Smooth muscle cell of the brain vasculature (primary cell): ENCODE measurements at places on chromosomes 3 and 15.

GRCh38 chr3:10982782-10983181 lies 9.8 kb upstream of the SLC6A1 start:
- DNase-seq = no peak

DNA sequence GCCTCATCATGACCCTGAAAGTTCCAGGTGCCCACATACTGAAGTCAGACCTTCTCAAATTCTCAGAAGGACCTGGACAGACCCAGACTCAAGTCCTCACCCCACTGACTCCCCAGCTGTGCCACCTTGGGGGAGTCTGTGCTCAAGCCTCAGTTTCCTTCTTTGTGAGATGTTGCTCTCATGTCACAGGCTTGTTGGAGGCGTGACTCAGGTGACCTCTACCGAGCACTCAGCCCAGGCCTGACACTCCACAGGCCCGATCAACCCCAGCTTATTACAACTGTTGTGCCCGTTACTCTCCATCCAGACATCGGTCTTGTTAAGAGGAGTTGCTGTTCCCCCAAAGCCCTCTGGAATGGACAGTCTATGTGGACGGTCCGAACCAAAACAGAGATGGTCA lies 276.1 kb upstream of the LYSMD4 start:
- DNase-seq = no peak

GRCh38 chr3:172106989-172107388 lies 67.6 kb downstream of the FNDC3B start:
- DNase-seq = no peak

DNA sequence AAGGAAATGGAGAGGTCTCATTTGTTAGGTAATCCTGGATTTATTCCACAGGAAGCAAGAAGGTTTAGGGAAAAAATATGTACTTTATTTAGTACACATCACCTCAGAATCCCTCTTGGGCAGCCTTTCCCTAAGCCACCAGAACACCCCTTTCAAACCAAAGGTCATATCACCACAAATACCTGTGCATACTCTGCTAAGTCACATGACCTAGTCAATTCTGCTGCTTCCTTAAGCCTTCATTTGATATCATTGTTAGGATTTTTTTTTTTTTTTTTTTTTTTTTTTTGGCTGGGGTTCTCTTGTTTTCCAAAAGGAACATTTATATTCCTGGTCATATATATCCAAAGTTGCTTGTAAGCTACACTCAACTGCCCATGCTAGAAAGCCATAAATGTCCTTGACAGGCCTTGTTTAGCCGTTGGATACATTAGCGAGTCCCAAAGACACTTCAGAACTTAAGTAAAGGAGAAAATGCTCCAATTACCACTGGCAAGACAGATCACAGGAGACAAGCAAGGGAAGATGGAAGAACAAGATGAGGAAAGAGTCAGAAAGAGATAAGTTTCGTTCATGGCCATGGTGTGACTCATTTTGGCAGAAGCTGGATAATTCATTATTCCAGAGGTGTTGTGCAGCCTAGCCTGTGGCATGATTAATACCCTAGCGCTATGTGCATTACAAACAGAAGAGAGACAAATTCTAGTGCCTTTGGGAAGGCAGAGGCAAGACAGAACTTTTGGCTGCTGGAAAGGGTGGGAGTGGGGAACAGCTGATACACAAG lies 155.6 kb upstream of the SLC2A2 start:
- DNase-seq = no peak

GRCh38 chr3:61627768-61628185 lies 66.4 kb downstream of the PTPRG start:
- no peak for DNase-seq

- peak; percentile 56 for DNase-seq
Observed at GRCh38 chr15:43826508-43827341, at the start of gene WDR76. WDR76 (plus strand) TSS chr15:43827002; CDS start chr15:43827033, 31 bp downstream.

GRCh38 chr15:67331676-67332075 lies 77.1 kb downstream of the IQCH start:
- DNase-seq = no peak

DNA sequence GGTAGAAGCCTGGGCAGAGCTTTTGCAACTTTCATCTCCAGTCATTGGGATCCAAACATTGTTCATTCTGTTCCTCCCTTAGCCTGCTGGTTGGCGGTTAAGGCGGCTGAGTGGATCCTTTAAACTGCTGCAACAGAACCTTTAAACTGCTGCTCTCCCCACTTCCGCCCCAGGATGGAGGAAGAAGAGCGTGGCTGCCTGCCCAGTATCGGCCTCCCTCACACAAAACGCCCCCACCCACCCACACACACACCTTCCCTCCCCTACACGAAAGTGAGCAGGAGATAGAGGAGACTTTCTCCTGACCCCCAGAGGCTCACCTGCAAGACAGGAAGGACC lies 460 bp upstream of the ZMAT3 start:
- DNase-seq = no peak
